Activated B cell treated with CpG ODN at 0.5 μM for 24 hours (primary cell): ENCODE measurements at places on chromosomes 1 and 21. TPM values are rescaled to one million over a fixed set of nuclear protein-coding genes. Genes with fewer than 3 reads are reported as not detected.

- no peaks in the 10 kb centered on the region for H3K36me3 ChIP-seq
- no peak overlapping the region for H3K27ac ChIP-seq
- H3K4me3 ChIP-seq, result no peak overlapping the region
- peaks cover 4% of the 10 kb centered on the region for H3K4me1 ChIP-seq
- DNase-seq, result no peak
Observed at GRCh38 chr1:156371553-156372264, 2.7 kb downstream of the RHBG start.

DNA sequence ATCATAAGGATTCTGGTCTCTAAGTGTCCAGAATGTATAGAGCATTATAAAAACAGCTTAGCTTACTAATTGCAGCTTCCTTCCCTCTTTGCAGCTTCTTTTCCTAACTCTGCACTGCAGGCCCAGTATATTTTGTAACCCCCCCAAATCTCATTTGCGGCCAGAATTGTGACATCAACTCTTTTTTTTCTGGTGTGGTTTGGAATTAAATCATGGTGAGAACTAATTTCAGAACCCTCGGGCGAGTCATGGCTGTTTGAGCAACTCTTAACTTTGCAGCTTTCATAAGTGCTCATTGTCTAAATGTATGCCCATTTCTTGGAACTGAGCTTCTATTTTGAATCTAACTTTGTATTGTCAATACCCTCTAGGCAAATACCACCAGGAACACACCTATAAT is 187.4 kb downstream of the CYYR1 start:
- H3K4me3 ChIP-seq, result no peak overlapping the region
- DNase-seq, result no peak
- H3K27ac ChIP-seq, result no peak overlapping the region
- H3K27me3 ChIP-seq, result no peaks in the 10 kb centered on the region
- no peaks in the 10 kb centered on the region for H3K36me3 ChIP-seq

- H3K4me1 ChIP-seq, result no peaks in the 10 kb centered on the region
- no peak for DNase-seq
- H3K4me3 ChIP-seq, result no peak overlapping the region
- H3K27me3 ChIP-seq, result peaks cover 5% of the 10 kb centered on the region
- H3K36me3 ChIP-seq, result no peaks in the 10 kb centered on the region
Observed at GRCh38 chr1:168455764-168456163, 88.0 kb downstream of the XCL2 start.

GRCh38 chr1:116431870-116432500 is 58.9 kb downstream of the ATP1A1 start:
- H3K4me1 ChIP-seq, result no peaks in the 10 kb centered on the region
- no peaks in the 10 kb centered on the region for H3K36me3 ChIP-seq
- H3K4me3 ChIP-seq, result no peak overlapping the region

DNA sequence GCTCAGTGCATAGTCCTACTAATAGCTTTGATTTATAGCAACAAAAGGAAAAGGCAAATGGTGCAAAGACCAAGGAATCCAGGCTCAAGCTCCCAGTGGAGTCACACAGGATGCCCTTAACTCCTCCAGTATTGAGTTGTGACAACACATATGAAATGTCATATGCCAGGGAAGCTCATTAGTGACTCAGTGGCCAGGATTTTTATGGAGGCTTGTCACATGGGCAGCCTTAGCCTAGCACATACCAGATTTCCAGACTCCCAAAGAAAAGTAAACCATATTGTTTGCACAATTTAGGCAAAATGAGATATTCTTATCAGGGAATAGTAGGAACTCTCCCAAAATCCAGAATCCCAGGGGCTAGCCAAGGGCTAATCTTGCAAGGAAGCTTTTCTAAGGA is 129.2 kb downstream of the MAGI3 start:
- no peak overlapping the region for H3K27ac ChIP-seq
- H3K27me3 ChIP-seq, result no peaks in the 10 kb centered on the region
- no peaks in the 10 kb centered on the region for H3K4me1 ChIP-seq
- DNase-seq, result no peak

- peaks cover 2% of the 10 kb centered on the region for H3K27me3 ChIP-seq
- H3K27ac ChIP-seq, result no peak overlapping the region
- H3K4me3 ChIP-seq, result no peak overlapping the region
- no peaks in the 10 kb centered on the region for H3K36me3 ChIP-seq
- H3K4me1 ChIP-seq, result peaks cover 3% of the 10 kb centered on the region
Observed at GRCh38 chr1:211920602-211921226, 90.2 kb upstream of the LPGAT1 start.

GRCh38 chr21:46498335-46499050 is 39.8 kb downstream of the DIP2A start:
- peaks cover 18% of the 10 kb centered on the region for H3K4me1 ChIP-seq
- no peak overlapping the region for H3K4me3 ChIP-seq
- no peaks in the 10 kb centered on the region for H3K27me3 ChIP-seq
- no peak for DNase-seq
- no peak overlapping the region for H3K27ac ChIP-seq

Gene LY9
- total RNA-seq, result 63.6 and 71.6 TPM in 2 replicates
